NCI-H460 (cell line): ENCODE measurements at places on chromosomes 5 and 9.
A peak's percentile ranks its signal among the peaks of the same experiment; 100 is the strongest.

DNA sequence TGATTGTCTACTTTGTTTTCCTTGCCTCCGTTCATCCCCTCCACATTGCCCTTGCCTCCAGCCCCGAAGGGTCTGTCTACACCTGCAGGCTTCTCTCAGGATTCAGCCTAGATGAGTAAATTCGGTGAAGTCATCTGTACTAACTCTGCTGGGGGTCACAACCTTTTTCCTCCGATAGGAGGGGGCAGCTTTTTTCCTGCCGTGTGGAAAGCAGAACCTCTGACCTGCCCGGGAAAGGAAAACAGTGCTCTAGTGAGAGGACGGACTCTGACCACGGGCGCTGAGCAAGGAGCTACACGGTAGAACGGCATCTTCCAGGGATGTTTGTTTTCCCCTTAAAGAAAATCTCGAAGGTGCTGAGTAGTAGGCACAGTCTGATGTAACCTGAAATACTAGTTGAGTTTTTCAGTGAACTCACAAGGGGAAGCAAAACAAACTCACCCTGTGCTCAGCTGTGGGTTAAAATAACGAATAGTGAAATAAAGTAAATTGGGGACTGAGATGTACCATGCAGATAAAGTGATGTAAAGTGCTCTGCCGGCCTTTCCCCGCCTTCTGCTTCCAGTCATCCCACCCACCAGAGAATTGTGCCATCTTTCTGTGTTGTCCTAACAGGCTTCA lies 281.8 kb downstream of the AOPEP start:
- DNase-seq: no peak

DNA sequence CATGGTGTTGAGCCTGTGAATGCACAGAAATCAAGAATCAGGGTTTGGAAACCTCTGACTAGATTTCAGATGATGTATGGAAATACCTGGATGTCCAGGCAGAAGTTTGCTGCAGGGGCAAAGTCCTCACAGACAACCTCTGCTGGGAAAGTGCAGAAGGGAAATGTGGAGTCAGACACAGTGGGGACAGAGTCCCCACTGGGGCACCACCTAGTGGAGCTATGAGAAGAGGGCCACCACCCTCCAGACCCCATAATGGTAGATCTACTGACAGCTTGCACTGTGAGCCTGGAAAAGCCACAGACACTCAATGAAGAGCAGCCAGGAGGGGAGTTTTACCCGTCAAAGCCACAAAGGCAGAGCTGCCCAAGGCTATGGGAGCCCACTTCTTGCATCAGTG lies 181.9 kb upstream of the SEMA6A start:
- DNase-seq: no peak

DNA sequence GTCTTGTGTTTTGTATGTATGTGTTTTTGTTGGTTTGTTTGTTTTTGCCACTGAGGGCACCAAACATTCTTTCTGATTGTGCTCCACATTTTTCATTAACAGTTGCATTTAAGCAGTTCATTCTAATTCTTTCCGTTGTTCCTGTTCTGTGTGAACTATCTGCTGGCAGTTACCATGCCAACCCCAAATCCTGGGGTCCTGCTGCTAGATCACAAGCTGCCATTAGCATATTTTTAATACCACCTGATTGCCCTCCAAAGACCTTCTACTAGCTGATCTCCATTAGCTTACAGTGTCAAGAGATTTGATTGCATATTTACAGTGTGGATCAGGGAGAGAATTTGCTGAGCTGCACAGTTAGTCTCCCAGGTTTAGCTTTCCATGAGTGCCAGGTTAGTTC lies 40.6 kb upstream of the STARD4 start:
- no peak for DNase-seq

DNA sequence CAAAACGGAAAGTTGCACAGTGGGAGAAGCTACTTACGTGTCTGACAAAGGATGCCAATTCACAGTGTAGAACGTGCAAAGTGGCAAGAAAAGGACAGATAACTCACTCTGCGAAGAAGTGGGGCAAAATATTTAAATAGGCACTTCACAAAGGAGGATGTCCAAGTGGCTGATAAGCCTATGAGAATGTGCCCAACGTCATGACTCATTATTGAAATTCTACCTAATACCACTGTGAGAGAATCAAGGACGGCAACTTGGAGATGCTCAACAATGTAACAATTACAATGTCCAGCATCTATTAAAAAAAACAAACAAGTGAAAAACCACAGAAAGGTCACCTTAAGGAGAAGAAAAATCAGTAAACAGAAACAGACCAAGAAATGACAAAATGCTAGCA lies 59.0 kb downstream of the NACC2 start:
- no peak for DNase-seq

DNA sequence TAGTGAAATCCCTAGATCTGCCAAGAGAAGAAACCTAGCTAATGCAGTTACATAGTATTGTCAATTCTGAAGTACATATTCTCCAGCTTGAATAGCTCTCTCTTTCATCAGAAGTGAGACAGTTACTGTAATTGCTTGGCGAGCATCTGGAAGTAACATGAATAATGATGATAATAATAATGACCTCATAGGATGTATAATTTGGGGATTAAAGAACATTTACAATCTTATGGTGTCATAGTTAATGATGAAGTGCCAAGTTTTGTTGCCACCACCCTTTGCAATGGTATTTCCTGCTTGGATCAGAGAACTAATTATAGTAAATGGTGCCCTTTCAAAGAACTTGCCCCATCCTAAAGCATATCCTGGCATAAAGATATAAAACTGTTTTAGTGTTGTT lies 201.4 kb downstream of the ADAMTSL1 start:
- no peak for DNase-seq

GRCh38 chr9:35563791-35564197 lies 41.3 kb upstream of the TESK1 start:
- DNase-seq: no peak

GRCh38 chr5:122727112-122727541 lies 47.8 kb upstream of the SNX2 start:
- no peak for DNase-seq

- DNase-seq: no peak
Observed at GRCh38 chr9:128166169-128166568, 6.1 kb downstream of the BBLN start.

- no peak for DNase-seq
Observed at GRCh38 chr5:119365847-119366539, 10.2 kb downstream of the TNFAIP8 start.

DNA sequence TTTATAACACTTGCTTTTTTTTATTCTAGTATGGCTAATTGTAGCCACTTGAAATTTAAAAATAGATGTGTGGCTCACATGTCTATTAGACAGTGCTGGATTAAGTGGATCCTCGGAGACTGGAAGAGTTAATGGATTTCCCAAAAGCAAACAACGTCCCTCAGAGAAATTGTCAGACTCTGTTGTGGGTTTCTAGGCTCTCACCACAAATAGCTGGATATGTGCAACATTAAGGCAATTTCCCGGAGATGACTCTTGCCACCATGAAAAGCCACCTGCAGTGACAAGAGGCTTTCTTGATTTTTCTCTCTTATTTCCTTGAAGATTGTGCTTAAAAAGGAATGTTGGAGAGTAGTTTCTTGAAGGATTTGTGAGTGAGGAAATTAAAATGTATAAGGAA lies 43.2 kb downstream of the TMEM167A start:
- no peak for DNase-seq

DNA sequence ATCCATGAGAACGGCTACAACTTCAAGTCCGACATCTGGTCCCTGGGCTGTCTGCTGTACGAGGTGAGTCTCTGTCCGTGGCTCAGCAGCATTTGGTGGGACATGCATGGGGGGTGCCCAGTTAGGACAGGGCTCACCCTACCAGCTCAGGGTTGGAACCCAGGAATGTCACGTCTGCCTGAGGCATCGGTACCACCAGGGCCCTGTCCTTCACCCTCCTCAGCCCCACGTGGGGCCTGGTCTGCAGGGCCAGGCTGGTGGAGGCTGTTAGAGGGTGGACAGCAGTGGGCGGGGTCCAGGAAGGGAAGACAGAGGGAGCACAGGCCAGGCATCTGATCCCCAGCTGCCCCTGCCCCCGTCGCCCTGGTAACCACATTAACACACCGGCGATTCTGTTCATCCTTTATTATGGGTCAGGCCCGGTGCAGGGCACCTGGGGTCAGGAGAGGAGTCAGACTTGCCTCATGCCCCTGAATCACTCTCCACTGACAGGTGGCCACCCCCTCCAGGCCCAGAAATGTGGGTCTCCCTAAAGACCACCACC lies 75.6 kb downstream of the PSMB7 start:
- DNase-seq: no peak

DNA sequence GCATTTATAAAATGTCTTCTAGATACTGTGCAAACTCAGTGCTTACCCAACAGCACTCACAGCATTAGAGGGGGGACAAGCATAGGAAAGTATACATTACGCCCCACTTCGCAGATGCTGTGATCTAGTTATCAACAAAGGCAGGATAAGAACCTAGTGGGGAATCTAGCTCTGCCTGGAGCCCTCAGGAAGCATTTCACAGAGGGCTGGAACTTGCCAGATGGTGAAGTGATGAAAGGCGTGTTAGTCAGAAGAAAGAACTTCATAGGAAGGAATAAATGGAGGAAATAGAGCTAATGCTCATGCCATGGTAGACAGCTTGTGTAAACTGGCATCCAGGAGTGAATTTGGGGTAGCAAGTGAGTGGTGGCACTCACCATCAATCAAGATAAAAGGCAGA lies 25.8 kb downstream of the DIRAS2 start:
- DNase-seq: no peak

DNA sequence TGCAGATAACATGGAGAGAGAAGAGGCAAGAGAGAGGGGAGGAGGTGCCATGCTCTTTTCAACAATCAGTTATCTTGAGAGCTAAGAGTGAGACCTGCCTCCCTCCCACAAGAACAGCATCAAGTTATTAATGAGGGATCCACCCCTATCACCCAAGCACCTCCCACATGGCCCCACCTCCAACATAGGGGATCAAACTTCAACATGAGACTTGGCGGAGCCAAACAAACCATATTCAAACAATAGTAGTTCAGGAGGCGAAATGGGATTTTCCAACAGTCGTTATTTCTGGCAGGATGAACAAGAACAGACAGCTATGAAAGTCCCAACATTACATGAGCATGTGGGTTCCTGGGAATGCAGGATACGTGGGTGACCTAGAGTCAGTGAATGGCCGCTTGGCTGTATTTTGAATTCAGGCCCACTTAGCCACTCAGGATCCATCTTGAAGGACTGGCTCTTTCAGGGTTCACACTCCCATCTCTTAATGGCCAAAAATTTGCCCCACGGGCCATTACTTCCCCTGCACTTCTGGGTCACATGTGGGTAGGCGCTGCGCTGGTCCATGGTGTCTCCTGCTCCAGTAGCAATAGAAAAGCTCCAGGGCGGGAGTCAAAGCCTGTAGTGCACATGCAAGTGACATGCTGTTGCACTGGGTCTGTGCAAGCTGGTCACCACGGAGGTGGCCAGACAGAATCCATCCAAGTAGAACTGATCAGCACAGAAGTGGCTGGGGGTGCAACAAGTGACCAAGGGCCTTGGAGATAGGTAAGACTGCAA lies 7.1 kb upstream of the FAF2 start:
- no peak for DNase-seq

DNA sequence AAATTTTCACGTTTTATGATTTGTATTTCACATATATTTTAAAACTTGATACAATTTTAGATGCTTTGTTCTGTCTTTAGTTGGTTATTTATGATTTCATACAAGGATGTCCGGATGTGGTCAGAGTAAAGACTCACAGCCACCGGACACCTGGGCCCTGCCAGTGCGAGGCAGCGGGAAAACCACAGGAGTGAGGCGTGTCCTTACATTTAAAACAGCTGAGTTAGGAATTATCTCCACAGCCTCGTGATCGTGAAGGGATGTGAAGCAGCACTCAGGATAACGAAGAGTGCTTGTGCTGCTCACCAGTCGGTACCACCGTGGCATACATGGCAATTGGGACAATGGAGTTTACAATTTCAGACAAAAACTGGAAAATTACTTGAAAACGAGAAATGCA lies 14.0 kb downstream of the SNX18 start:
- DNase-seq: no peak

GRCh38 chr9:70477146-70477745 lies 62.8 kb upstream of the KLF9 start:
- DNase-seq: no peak

GRCh38 chr5:104734046-104734445 lies 1171.5 kb upstream of the NUDT12 start:
- DNase-seq: no peak

- DNase-seq: peak; percentile 79
Observed at GRCh38 chr9:127199001-127199791, 65.4 kb upstream of the GARNL3 start.

DNA sequence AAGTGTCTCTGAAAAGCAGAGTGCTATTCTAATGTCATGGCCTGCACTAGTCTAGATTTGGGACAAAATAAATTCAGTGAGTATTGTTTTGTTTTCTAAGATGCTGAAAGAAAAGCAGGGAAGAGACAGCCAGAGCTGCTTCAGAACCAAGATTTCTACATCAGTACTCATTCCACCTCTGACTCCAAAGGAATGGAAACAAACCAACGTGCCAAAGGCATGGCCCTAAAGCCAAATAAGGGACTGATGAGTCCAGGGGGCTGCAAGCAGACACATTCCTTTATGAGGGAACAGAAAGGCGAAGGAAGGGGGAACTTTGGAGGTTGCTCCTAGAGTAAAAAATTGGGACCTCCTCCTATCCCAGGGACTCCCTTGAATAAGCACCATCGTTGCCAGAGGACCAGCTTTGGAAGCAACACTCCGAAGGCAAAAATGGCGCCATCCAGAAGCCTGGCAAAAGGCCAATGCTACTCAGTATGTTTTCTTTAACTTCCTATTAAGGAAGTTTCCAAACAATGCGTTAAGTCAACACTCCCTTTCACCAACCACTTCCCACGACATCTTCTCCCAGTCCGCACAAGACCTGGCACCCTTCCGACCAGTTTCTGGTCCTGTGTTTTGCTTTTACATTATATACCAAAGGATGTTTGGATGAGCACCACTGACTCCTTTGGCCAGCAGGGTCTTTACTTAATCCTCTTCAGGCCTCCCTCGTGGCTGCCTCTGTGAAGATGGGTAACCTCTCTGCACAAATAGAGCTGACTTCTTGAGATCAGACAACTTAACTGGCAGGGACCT lies 31.6 kb downstream of the ADAM19 start:
- no peak for DNase-seq

GRCh38 chr5:155087036-155087435 lies 73.5 kb downstream of the KIF4B start:
- no peak for DNase-seq

- no peak for DNase-seq
Observed at GRCh38 chr9:137452006-137452760, 7.0 kb downstream of the NSMF start.

GRCh38 chr9:129408535-129409215 lies 212.2 kb downstream of the C9orf50 start:
- DNase-seq: no peak

- DNase-seq: no peak
Observed at GRCh38 chr9:69178583-69179011, 4.5 kb downstream of the TJP2 start.

GRCh38 chr5:164207646-164208045 lies 702.2 kb downstream of the MAT2B start:
- no peak for DNase-seq

- DNase-seq: no peak
Observed at GRCh38 chr9:121955649-121956048, 137.5 kb downstream of the TTLL11 start.

DNA sequence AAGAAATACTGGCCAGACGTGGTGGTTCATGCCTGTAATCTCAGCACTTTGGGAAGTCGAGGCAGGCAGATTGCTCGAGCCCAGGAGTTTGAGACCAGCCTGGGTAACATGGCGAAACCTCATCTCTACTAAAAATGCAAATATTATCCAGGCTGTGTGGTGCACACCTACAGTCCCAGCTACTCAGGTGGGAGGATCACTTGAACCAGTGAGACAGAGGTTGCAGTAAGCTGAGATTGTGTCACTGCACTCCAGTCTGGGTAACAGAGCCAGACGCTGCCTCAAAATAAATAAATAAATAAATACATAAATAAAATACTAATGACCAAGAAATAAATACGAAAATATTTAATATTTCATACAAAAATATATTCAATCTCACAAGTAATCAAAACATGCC lies 18.8 kb downstream of the KLF9 start:
- no peak for DNase-seq
